ENCODE measurements at places on chromosomes 12 and 14.

GRCh38 chr12:94889445-94890210 is 113.9 kb downstream of the NDUFA12 start:
- H3K36me3 ChIP-seq = no peaks in the 10 kb centered on the region
- no peak overlapping the region for H3K4me3 ChIP-seq
- no peaks in the 10 kb centered on the region for H3K27me3 ChIP-seq
- no peak overlapping the region for H3K27ac ChIP-seq

- H3K36me3 ChIP-seq = no peaks in the 10 kb centered on the region
- no peaks in the 10 kb centered on the region for H3K27me3 ChIP-seq
- no peak overlapping the region for H3K27ac ChIP-seq
- H3K4me3 ChIP-seq = no peak overlapping the region
Observed at GRCh38 chr12:3009780-3010179, 50.6 kb downstream of the TEAD4 start.

DNA sequence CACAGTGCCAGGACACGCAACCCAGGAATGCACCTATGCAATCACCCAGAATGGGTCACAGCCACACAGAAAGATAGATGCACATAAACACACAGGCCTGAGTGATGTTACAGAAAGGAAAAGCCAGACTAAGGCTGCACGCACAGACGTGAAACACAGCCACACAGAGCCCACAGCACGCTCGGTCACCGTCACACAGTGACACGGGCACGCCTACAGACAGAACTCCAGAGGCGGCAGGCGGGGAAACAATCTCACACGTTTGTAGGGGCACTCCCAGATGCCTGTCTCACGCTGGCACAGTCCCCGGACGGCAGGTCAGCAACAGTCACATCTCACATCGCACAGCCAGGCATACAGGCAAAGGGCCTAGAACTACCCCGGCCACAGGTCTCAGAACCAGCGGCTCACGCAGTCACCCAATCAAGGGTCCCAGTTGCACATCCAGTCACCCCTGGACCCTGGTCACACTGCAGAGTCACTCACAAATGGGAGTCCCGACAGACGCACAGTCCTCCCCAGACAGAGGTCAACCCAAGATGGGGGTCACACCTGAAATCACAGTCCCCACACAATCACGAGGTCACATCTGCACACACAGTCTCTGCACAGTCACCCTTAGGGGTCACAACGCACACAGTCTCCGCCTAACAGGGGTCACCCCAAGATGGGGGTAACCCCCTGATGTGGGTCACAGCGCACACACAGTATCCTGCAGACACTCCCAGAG is 790 bp downstream of the SSH1 start:
- no peaks in the 10 kb centered on the region for H3K36me3 ChIP-seq
- no peaks in the 10 kb centered on the region for H3K27me3 ChIP-seq
- peak overlapping the region; percentile 82 for H3K27ac ChIP-seq
- peak overlapping the region; percentile 68 for H3K4me3 ChIP-seq

DNA sequence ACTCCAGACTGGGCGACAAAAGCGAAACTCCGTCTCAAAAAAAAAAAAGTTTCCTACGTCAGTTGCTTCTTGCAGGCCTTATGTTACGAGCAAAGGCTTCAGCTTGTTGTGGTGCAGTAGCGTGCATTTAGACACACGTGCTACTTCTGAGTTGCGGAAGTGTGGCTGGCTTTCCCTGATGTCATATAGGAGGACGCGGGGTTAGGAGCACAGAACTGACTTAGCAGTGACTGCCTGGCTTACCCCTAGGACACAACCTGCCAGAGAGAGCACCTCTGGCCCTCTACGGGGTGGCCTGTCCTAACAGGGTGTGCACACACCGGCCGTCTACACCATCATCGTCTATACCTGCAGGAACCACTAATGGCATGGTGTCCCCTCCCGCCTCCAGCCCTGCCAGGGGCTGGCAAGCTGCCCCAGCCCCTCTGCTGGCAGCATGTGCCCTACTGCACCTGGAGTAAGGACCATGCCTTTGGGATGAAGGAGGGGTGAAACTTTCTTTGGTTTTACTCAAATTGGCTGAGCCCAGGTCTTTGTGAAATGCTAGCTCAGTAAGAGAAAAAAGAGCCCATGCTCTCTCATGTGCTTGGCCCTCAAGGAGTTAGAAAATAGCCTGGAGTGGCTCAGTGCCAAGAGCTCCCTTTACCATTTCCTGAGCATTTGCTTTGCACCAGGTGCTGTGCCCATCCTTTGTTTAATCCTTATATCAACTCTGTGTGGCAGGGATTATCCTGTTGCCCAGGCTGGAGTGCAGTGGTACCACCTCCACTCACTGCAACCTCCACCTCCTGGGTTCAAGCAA is 1.7 kb upstream of the GPR68 start:
- no peaks in the 10 kb centered on the region for H3K27me3 ChIP-seq
- no peak for DNase-seq
- no peaks in the 10 kb centered on the region for H3K36me3 ChIP-seq
- H3K4me1 ChIP-seq = peaks cover 5% of the 10 kb centered on the region

DNA sequence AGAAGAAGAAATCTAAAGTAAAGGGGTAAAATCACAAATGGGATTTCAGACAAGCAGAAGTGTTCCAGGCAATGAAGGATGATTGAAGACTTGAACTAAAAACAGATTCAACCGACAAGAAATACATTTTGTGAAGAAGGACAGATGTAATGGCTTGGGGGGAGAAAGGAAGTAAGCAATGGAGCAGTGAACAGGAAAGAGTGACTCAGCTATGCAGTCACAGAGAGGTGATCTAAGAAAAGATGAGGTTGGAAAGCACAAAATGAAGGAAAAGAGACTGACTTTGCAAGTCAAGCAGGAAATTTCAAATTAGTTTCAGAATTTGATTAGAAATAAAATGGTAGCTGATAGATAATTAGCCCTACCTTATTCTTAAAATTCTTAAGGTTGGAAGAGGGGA is 66.5 kb downstream of the PUS7L start:
- H3K36me3 ChIP-seq = no peaks in the 10 kb centered on the region
- no peak overlapping the region for H3K27ac ChIP-seq
- no peak overlapping the region for H3K4me3 ChIP-seq
- no peak for DNase-seq
- no peaks in the 10 kb centered on the region for H3K27me3 ChIP-seq

DNA sequence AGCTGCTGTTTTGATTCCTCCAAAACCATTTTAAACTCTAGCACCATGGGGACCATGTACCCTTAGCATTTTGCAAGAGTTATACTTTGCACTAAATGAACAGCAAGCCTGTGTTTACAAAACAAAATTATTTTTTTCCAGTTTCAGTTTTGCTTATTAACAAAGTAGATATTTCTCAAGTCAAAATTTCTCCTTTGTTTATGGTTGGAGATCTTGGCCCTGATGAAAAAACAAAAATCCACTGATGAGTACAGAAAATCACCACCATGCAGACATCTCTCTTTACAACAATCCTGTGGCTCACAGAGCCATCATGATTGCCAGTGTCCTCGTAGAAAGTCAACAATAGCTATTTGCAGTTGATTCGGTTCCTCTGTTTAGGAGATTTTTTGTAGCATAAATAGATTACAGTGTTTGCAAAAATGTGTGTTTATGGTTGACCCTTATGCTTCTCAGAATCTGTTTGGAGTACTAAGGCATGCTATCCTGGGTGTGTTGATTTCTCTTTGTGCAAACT is 201.1 kb upstream of the NUDT4 start:
- DNase-seq = no peak
- no peaks in the 10 kb centered on the region for H3K36me3 ChIP-seq
- H3K4me1 ChIP-seq = no peaks in the 10 kb centered on the region
- H3K27me3 ChIP-seq = no peaks in the 10 kb centered on the region
- peak overlapping the region; percentile 61 for H3K27ac ChIP-seq

DNA sequence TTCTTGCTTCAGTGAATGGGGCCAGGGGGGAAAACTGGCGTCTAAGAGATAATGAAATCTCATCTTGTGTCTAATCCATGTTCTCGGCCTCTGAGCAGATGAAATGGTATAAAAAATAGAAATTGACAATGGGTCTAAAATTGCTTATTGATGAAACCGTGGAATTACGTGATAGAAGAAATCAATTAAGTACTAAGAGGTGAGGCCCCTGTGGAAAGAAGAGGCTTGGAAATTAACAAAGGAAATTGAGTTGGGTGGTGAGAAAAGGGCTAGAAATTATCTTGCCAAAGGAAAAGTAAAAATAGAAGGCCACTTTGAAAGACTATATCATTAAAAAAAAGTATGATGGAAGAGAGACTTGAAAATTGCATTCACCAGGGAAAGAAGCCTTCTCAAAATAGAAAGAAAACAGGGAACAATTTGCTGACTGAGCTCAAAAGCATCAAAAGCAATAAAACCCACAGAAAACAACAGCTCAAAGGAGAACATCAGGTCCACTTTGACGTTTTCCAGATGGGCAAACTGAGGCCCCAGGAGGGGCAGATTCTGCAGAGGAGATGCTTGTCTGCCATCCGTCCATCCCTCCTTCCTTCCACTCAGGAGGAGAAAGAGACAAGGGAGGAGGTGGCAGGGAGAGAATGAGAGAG is 226.1 kb upstream of the RTL1 start:
- H3K4me1 ChIP-seq = no peaks in the 10 kb centered on the region
- no peak for DNase-seq
- H3K36me3 ChIP-seq = no peaks in the 10 kb centered on the region
- H3K27ac ChIP-seq = no peak overlapping the region

GRCh38 chr12:28909291-28909690 is 239.8 kb upstream of the FAR2 start:
- no peaks in the 10 kb centered on the region for H3K36me3 ChIP-seq
- no peak overlapping the region for H3K27ac ChIP-seq
- DNase-seq = no peak
- no peaks in the 10 kb centered on the region for H3K27me3 ChIP-seq
- no peak overlapping the region for H3K4me3 ChIP-seq

DNA sequence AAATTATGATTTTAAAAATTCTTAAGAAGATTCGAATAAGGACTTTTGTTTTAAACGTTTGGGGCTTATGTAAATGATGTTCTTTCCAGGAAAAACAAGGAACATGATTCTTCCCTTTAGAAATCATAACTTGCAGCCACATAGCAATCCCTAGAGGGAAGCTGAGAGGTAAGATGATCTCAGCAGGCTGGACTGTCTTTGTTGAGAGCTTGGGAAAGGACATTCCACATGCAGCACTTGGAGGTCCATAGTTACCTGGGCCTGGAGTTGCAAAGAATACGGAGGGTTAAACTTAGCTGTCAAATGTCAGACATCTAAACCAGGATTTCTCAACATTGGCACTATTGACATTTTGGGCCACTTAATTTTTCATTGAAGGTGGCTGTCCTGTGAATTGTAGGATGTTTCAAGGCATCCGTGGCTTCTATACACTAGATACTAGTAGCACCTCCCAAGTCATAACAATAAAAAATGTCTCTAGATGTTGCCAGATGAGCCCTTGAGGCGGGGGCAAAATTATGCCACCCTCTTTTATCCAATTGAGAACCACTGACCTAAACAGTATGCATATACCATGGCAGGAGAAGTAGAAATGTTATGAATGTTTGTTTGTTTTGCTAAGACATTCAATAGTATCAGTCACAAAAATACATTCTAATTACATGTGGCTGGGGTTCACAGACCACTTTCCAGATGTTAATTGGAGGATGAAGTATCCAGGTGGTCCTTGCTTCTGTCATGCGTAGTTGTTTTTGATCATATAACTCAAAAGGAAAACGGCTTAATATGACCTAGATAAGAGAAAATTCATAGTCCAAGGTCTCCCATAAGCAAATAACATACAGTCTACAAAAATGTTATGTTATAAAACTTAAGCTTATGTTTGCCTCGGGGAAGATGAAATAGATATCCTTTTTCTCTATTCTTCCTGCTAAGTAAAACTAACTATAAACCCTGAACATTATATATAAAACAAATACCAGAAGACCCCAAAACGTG is 30.5 kb downstream of the TTC6 start:
- H3K27me3 ChIP-seq = no peaks in the 10 kb centered on the region
- no peak overlapping the region for H3K4me3 ChIP-seq
- H3K27ac ChIP-seq = no peak overlapping the region

GRCh38 chr14:92492258-92492657 is 21.3 kb upstream of the RIN3 start:
- no peaks in the 10 kb centered on the region for H3K36me3 ChIP-seq
- no peak overlapping the region for H3K27ac ChIP-seq
- DNase-seq = no peak
- H3K4me3 ChIP-seq = no peak overlapping the region
- no peaks in the 10 kb centered on the region for H3K27me3 ChIP-seq

DNA sequence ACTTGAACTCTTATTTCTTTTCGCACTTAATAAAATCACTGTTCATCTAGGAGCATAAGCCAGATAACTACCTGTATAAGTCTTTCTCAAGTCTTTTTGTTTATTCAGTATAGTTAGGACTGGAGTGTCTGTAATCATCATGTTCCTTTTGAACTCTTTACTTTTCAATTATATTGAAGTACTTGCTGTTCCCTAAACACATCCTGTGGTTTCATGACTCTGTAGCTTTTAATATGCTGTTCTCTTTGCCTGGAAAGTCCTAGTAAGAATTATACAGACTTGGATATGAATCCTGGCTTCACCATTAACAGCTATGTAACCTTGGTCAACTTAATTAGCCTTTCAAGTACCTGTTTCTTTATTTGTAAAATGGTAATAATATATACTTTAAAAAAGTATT is 88.2 kb downstream of the CCDC91 start:
- DNase-seq = no peak
- no peak overlapping the region for H3K4me3 ChIP-seq
- H3K27ac ChIP-seq = no peak overlapping the region
- no peaks in the 10 kb centered on the region for H3K36me3 ChIP-seq
- no peaks in the 10 kb centered on the region for H3K27me3 ChIP-seq

DNA sequence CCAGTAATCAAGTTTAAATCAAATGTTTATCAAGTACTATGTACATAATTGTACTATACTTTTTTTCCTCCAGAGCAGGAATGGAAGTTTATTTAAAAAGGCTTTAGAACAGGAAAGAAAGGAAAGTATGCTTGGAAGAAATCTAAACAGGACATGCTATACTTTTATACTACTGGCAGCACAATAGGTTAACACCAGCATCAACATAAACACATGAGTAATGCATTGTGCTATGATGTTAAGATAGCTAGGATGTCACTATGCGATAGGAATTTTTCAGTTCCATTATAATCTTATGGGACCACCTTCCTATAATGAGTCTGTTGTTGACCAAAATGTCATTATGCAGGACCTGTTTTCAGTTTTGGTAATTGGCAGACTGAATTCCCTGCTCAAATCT is 41.5 kb upstream of the ANKS1B start:
- H3K4me1 ChIP-seq = no peaks in the 10 kb centered on the region
- H3K36me3 ChIP-seq = no peaks in the 10 kb centered on the region

GRCh38 chr12:85923767-85924331 is 49.8 kb downstream of the NTS start:
- H3K27ac ChIP-seq = no peak overlapping the region
- H3K4me3 ChIP-seq = no peak overlapping the region
- no peaks in the 10 kb centered on the region for H3K4me1 ChIP-seq

GRCh38 chr12:57625261-57626032 is 7.6 kb downstream of the B4GALNT1 start:
- H3K27ac ChIP-seq = no peak overlapping the region
- DNase-seq = no peak
- peaks cover 11% of the 10 kb centered on the region for H3K4me1 ChIP-seq

DNA sequence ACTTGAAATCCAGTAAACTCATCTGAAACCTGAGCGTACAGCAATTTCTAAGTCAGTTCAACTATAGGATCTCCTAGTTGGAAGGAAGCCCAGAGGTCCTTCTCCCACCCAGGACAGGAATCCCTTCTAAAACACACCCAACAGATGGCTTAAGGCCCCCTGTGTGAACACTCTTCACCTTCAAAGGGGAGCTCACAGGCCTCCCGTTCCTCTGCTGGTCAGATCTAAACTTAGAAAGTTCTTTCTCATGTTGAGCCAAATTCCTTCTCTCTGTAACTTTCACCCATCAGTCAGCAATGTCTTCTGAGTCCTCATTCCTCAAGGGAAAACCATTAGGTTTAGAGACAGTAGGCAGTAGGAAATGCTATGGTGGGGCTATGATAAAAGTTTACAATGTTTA is 355.2 kb downstream of the PCNX1 start:
- no peaks in the 10 kb centered on the region for H3K4me1 ChIP-seq
- no peaks in the 10 kb centered on the region for H3K36me3 ChIP-seq
- no peak overlapping the region for H3K27ac ChIP-seq
- H3K4me3 ChIP-seq = no peak overlapping the region
